ENCODE measurements at places on chromosomes 4 and X. TPM values are rescaled to one million over a fixed set of nuclear protein-coding genes. Genes with fewer than 3 reads are reported as not detected.

GRCh38 chrX:135931644-135932487 is 38.4 kb downstream of the SAGE1 start:
- no peak for DNase-seq

GRCh38 chr4:144347121-144347520 is 206.6 kb upstream of the GYPA start:
- DNase-seq, result no peak

DNA sequence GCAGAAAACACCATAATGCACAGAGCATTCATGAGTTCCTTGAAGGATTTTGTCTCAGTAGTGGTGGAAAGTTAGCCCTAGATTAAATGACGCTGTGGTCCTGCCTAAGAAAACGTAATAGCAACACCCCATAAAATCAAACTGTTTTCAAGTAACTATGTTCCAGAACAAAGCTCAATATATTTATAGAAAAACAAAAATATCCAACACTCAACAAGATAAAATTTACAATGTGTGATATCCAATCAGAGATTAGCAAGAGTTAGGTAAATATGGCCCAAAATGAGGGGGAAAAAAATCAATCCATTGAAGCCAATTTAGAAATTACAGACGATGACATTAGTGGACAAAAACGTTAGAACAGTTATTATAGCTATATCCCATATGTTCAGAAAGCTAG is 9.9 kb upstream of the GAB1 start:
- DNase-seq, result no peak

GRCh38 chr4:88659055-88659889 is 38.4 kb downstream of the NAP1L5 start:
- peak; percentile 21 for DNase-seq

- no peak for DNase-seq
Measured at GRCh38 chr4:165927366-165927765, 54.3 kb downstream of the TLL1 start.

Gene PABPC4L
- polyA plus RNA-seq, result 13.4 TPM

DNA sequence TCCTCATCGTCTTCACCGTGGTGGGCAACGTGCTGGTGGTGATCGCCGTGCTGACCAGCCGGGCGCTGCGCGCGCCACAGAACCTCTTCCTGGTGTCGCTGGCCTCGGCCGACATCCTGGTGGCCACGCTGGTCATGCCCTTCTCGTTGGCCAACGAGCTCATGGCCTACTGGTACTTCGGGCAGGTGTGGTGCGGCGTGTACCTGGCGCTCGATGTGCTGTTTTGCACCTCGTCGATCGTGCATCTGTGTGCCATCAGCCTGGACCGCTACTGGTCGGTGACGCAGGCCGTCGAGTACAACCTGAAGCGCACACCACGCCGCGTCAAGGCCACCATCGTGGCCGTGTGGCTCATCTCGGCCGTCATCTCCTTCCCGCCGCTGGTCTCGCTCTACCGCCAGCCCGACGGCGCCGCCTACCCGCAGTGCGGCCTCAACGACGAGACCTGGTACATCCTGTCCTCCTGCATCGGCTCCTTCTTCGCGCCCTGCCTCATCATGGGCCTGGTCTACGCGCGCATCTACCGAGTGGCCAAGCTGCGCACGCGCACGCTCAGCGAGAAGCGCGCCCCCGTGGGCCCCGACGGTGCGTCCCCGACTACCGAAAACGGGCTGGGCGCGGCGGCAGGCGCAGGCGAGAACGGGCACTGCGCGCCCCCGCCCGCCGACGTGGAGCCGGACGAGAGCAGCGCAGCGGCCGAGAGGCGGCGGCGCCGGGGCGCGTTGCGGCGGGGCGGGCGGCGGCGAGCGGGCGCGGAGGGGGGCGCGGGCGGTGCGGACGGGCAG is 792 bp downstream of the ADRA2C start:
- DNase-seq, result no peak

DNA sequence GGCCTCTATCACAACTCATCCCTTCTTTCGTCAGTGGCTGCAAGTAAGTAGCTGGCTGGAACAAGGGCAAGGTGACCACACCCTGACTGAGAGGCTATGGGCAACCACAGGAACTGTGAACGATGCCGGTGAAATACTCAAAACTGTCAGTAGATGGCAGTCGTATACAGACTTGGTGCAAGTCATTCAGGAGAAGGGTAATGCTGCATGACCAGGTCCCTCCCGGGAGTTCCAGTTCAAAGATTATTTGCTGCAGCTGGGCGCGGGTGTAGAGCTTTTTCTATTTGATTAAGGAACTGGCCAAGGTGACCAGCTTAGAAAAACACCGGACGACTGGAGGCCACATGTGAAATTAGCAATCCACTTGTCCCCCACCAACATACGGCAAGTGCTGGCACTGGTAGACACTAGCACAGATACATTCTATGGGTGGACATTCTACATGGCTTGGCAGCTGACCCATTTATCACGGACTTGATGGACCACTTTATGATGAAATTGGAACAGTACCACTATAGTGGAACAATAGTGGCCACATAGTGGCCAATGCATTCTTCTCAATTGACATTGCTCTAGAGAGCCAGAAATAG is 726.6 kb downstream of the TRAM1L1 start:
- DNase-seq, result peak; percentile 25
